Heart left ventricle (tissue), 16 donors: ENCODE measurements at places on chromosomes 3 and 15. TPM values are rescaled to one million over a fixed set of nuclear protein-coding genes. Genes with fewer than 3 reads are reported as not detected.

DNA sequence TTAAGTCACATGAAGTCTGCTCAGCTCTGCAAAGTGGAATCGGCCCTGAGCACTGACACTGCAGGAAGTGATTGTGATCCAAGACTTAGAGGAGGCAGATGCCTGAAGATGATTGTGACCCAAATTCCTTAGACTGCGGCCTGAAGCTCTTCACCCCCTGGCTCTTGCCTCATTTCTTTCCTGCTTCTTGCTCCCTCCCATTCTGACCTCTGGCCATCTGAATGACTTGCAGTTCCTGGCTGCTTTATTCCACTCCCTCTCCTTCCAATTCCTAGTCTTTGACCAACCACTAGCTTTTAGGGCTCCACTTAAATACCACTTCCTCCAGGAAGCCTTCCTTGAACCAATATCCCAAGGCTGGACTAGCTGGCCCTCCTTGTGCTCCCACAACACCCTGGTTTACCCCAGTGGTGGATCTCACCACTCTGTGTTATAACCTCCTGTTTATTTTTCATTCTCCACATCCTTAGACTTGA, 9.9 kb upstream of the EPB42 start:
- no peak for DNase-seq

Gene C15orf40
- 6.0 TPM for total RNA-seq

DNA sequence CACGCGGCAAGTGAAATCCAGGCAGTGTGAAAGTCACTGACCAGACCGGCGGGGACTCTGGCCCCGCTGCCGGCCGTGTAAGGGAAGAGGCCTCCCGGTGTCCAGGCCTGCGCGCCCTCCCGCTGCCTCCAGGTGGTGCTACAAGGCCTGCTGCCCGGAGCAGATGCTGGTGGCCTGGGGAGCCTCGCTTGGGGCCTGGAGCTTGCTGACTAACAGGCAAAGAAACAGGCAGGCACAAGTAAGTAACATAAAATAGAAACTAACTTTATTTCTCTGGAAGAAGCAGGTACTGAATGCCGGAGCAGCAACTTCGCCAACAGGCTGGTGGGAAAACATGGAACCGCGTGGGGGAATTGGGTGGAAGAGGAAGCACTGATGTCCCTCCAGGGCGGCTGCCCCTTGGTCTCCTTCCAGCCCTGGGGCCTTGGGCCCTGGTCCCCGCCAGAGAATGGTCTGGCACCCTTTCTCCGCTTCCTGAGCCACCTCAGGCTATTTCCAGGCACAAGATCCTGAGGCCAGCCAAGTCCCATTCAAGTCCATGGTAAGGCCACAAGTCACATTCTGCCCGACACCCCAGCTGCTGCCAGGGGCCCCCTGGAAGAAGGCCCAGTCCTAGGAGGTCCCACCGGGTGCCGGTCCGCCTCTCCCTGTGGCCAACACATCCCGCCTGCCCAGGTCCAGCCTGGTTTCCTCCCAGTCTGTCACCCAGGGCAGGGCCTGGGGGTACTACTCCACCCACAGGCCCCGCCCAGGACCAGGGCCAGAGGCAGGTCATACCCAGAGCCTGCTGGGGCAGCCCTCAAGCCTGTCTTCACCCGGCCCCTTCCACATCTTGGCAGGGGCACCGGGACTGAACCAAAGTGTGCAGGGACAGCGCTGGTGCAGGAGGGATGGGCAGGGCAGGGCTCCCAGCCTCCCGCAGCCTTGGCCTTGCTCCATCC, 45.0 kb downstream of the TNK2 start:
- peak; percentile 93 for DNase-seq

- DNase-seq, result no peak
These were observed 214.8 kb upstream of the ST8SIA2 start for GRCh38 chr15:92178911-92179310.

Gene HYKK
- total RNA-seq, result 4.1 TPM

Gene ST3GAL6
- 64.5 TPM for total RNA-seq

DNA sequence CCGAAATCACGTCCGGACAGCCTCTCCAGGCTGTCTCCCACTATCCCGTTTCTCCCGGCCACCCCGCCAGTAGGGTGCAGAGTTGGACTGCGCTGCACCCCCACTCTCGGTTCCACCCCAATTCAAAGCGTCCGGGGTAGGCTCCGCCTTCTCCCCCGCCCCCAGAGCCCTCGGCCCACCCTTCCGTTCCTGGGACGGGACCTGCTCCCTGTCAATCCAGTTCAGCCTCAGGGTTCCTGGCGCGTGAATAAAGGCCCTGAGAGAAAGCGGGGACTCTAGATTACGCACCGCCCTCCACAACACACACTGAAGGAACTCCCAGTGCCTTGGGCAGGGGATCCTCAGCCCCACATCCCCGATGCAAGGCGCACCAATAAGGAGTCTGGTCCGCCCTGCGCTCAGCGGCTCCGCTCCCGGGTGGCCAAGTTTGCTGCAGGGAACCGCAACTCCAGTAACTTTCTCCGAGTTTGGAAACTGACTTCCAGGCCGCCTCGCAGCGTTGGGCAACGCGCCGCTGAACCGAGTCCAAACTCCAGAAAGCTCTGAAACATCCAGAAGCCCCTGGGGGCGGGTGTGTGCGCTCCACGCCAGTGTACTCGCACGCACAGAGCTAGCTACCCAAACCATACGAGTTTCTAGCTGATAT, 1.9 kb downstream of the ADAMTS9 start:
- DNase-seq, result peak; percentile 96

Gene DUOX1
- total RNA-seq, result 0.67 TPM

Gene TMEM158
- 0.62 TPM for total RNA-seq

DNA sequence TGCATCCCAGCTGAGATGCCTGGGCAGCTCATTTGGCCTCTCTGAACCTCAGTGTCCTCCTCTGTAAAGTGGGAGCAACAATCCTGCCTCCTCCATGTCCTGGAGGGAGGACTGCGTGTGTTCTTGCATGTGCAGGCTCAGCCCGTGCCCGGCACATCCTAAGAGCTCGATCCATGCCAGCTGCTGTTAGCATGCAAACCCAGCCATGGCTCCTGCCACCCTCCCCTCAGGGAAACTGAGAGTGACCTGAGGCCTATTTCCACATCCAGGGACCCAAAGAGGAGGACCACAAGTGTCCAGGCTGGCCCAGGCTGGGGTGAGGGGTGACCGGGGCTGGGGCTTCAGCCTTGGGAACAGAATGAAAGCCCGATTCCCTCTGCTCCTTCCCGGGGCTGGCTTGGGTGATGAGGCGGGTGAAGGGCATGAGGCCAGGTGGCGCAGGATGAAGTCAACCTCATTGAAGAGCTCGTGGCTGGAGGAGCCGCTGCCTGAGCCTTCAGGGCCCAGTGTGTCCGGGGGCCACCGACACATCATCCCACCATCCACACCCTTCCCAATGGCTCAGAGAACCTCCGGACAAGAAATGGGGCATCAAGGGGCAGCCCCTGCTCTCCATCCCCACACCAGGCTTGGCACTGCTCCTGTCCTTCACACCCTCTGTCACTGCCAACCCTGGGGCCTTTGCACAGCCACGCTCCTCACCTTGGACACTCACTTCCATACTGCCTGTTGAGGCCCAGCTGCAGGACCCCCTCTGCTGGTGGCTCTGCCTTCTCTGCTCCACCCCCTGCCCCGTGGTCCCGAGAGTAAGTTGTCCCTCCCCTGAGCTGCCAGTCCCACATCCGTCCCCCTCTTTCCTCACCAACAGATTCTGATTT, 42.5 kb downstream of the ADAMTS7 start:
- no peak for DNase-seq

GRCh38 chr15:81049835-81050234, 49.1 kb downstream of the TLNRD1 start:
- no peak for DNase-seq

- no peak for DNase-seq
These were observed 8.1 kb downstream of the GOLGA6L2 start for GRCh38 chr15:23438816-23439466.

Gene C3orf33
- 7.8 TPM for total RNA-seq

- DNase-seq, result no peak
These were observed 2.1 kb upstream of the RFT1 start for GRCh38 chr3:53132347-53132746.

GRCh38 chr3:111292117-111292516, 220.5 kb downstream of the NECTIN3 start:
- DNase-seq, result no peak

Gene EEFSEC
- total RNA-seq, result 25.0 TPM
